Ureter (tissue), 1 donor: ENCODE measurements at places on chromosomes 2 and 18.

- no peak for DNase-seq
Observed at GRCh38 chr2:39281391-39281790, 37.6 kb upstream of the CDKL4 start.

DNA sequence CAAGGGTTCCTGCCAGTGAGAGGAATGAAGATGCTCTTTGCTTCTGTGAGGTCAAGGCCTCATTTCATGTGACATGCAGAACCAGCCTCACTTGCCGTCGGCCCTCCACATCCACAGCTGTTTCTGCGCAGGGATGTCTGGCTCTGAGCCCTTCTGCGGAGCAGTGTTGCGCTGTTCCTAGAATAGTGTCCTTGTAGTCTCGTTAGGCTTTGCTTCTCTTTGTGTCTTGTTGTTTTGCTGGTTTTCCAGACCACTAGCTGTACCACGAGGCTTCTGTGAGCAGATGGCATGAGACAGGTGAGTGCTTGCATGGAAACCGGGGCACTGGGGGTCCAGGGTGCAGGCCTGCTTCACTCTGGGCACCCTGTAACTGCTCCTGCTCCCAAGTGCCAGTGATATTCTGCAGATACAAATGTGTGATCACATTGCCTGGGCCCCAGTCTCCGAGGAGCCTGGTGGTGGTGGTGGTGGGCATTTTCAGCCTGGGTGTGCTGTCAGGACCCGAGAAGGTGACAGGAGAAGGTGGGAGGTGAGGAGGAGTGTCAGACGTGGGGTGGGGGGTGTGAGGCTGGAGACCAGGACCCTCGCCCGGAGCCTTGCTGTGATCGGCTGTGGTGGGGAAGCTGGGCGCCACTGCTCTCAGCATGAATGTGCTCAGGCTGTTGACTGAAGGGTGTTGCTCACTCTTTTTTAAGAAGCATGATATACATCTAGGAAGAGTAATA lies 34.3 kb downstream of the LDLRAD4 start:
- peak; percentile 36 for DNase-seq

DNA sequence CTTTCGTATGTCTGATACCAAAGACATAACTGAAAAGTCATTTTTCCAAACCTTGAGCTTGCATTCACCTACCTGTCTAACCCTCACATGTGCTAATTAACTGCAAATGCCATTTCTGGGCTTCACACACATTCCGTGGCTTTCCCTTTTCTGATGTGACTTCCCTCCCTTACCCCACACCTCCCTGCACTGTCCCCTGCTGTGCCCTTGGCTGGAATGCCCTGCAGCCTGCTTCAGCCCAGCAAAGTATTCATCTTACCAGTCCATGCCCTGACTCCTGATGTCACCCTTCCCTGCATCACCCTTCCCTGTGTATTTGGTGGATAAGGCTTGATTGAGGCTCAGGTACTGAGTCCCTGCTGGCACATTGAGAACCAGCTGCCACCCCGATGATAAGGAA lies 12.2 kb downstream of the RETSAT start:
- DNase-seq = no peak

- DNase-seq = no peak
Observed at GRCh38 chr18:21559195-21559594, 41.3 kb downstream of the ESCO1 start.

- peak; percentile 59 for DNase-seq
Observed at GRCh38 chr2:65366595-65367125, 65.7 kb downstream of the SPRED2 start.

- DNase-seq = no peak
Observed at GRCh38 chr18:67280486-67281242, 235.9 kb downstream of the DSEL start.

DNA sequence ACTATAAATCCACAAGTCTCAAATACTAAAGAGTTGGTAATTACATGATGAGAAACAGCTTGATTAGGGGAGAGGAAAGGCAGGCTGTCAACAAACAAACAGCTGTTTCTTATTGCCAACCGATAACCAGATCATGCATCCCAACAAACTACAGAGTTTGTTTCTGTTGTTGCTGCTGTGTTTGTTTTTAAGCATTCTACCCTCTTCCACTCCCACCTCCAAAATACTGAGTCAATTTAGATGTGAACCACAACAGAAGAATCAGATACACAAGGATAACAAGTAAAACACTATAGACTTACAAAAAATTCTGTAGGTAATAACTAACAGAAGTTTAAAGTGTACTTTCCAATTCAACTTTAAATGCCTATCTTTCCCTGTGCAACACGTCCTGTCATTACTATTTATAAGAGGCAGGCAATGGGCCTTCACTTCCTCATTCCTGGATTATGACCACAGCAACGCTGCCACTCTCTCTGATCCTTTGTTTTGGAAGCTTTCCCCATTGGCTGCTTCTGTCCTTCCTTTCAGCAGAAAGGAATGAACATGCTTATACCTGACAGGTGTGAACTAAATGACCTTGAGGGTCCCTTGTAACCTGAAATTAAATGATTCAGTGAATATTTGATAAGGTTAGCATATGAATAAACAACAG lies 152.0 kb downstream of the SRBD1 start:
- DNase-seq = peak; percentile 49

GRCh38 chr2:187642498-187642897 lies 88.3 kb upstream of the TFPI start:
- DNase-seq = no peak
